Activated CD8-positive, alpha-beta memory T cell treated with anti-CD3 and anti-CD28 coated beads, Interleukin-2, amount 50 U/mL, for 4 hours (primary cell): ENCODE measurements at places on chromosomes 3 and 15.

DNA sequence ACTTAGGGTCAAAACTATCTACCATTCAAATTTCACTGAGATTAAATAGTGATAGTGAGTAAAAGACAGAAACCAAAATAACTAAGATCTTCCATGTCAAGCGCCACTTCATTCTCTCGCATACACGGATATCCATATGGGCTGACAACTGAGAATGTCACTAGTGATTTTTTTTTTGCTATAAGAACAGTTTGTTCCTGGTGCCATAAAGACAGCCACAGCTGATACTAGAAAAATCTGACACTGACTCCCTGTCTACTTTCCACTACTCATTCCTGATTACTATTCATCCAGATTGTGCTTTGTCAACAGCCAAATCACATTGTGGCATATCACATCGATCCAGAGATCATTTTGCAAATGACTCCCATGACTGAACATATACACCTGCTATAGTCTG is 45.8 kb upstream of the CDAN1 start:
- no peak for DNase-seq

DNA sequence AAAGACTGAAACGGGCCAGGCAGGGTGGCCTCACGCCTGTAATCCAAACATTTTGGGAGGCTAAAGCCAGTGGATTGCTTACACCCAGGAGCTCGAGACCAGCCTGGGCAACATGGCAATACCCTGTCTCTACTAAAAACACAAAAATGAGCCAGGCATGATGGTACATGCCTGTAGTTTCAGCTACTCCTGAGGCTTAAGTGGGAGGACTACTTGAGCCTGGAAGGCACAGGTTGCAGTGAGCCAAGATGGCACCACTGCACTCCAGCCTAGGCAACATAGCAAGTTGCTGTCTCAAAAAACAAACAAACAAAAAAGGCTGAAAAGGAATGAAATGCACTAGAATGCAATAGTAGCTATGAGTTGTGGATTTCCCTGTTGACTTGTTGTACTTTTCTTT is 94.7 kb downstream of the STAG1 start:
- no peak for DNase-seq

DNA sequence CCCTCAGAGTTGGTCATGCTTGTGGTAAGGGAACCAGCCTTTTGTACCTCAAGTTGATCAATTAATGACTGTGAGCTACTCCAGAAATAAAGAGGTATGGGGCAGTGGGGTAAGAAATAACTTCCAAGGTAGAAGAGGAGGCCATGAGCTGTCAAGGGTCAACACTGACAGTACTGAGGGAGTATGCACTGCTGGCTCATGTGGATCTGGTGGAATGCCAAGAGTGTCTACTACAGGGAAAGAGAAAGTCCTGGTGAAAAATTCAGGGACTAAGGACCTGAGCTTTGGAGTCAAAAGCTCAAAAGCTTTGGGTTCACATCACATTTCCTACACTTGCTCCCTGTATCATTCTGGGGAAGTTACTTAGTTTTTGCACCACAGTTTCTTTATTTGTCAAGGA is 154.9 kb downstream of the SEMA6D start:
- no peak for DNase-seq

DNA sequence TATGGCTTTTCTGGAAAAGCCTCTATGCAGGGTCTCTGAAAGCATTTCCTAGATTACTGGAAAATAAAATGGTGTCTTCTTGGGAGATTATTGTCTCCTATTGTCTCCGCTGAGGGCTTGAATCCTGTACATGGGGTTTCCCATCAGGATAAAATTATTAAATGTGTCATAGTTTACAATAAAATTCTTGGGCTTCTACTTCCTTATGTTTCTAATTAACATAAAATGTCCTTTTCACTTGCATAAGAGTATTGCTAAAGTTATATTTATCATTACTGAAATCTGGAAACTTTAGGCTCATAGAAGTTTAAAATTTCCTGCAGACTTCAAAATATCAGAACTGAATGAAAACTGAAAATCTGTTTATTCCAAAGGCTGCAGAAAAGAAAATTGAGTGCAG is 595.5 kb upstream of the AGTR1 start:
- no peak for DNase-seq

DNA sequence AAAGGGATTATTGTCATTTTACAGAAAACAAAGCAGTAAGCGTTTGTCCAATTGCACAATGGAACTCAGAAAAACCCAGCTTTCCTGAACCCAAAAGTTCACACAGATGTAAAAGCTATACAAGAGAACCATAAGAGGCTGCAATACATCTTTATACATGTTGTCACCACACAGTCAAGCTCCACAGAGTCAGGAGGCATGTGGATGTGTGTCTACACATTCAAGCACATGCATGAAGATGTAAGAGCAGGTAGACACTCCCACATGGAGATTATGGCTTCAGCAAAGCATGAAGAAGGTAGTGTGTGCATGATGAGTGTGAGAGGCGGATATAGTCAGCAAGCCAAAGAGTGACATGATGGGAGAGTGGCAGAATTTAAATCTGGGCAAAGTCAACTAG is 124.7 kb upstream of the THBS1 start:
- no peak for DNase-seq

DNA sequence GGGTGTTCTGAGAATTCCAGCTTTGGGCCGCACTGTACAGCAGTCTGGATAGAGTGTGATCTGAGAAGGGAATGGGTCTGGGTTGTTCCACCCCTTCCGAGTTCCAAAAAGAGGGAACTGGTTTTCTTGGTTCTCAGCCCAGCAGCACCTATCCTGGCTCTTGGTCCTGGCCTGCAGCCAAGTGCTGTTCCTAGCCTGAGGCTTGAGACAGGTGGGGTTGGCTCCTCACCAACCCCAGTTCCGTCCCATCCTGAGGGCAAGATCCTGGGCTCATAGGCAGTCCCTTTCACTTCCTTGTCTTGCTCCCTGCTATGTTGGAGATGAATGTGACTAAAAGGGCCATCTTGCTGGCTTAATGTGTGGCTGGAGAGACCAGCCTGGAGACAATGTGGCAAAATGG is 15.2 kb downstream of the IVD start:
- DNase-seq: no peak
